Right cardiac atrium (tissue), 5 donors: ENCODE measurements at places on chromosomes 4 and X. TPM values are rescaled to one million over a fixed set of nuclear protein-coding genes. Genes with fewer than 3 reads are reported as not detected.

CENPVL2 gene
- polyA plus RNA-seq = not detected

GABRQ gene
- polyA plus RNA-seq = not detected

HGFAC gene
- 0.14 TPM for polyA plus RNA-seq

TMPRSS11A gene
- polyA plus RNA-seq = not detected

MAGEA4 gene
- not detected for polyA plus RNA-seq

ARR3 gene
- polyA plus RNA-seq = not detected

ETDB gene
- polyA plus RNA-seq = not detected

MYOZ2 gene
- polyA plus RNA-seq = 709 TPM
